ENCODE measurements at places on chromosomes 12 and 14.

DNA sequence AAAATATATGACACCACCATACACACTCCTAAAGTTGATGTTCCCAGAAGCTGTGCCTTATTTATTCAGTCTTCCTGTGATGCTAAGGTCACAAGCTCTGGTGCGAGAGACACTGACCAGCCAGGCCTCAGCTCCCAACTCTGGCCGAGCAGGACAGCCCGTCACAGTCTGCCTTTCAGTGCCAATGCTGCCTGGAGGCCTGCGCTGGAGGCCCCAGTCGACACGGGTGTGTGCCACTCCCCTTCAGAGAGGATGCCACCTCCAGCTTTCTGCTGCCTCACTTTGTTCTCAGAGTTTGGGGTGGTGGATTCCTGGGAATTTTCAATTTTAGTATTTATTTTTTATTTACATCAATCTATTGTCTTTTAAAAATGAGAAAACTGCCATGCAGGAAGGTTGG, 7.3 kb upstream of the PAPLN start:
- DNase-seq, result no peak

- DNase-seq, result no peak
Measured at GRCh38 chr14:65588426-65589140, 176.1 kb downstream of the FUT8 start.

GRCh38 chr12:30594509-30594908, 101.2 kb downstream of the IPO8 start:
- no peak for DNase-seq

GRCh38 chr14:90303473-90303872, 28.3 kb downstream of the NRDE2 start:
- no peak for DNase-seq

GRCh38 chr12:76587428-76588178, 28.0 kb upstream of the OSBPL8 start:
- no peak for DNase-seq

- no peak for DNase-seq
Measured at GRCh38 chr12:125346362-125346761, 281.1 kb downstream of the AACS start.

GRCh38 chr12:64320611-64321010, 69.9 kb downstream of the C12orf56 start:
- no peak for DNase-seq

DNA sequence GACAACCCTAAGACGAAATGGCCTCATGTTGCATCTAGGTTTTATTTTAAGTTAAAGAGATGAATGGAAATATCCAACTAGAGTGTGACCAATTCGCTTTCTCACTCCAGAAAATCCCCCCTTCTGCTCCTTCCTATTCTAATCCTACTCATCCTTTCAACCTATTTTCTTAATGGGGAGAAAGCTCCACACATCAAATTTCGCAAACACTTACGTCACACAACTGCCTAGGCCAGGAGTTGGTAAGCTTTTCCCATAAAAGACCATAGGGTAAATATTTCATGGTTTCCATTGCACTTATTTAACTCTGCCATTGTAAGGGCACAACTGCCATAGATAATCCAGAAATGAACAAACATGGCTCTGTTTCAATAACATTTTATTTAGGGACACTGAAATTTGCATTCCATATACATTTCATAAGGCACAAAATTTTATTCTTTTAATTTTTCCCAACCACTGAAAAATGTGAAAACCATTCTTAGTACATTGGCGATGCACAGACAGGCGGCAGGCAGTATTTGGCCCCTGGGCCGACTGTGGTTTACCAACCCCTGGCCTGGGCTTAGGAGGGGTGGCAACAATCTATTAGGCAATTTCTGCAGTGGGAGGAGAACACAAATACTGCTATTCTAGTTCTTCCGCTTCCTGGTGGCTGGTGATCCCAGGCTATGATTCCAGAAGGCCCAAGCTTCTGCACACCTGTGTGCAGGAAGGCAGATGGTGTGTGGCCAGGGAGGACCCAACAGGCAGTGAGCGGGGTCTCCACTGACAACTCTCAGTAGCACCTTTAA, 67.2 kb upstream of the FOXN3 start:
- DNase-seq, result no peak

GRCh38 chr12:121304306-121304705, 7.8 kb upstream of the CAMKK2 start:
- DNase-seq, result no peak

- DNase-seq, result no peak
Measured at GRCh38 chr12:116070444-116070843, 207.0 kb downstream of the MED13L start.

DNA sequence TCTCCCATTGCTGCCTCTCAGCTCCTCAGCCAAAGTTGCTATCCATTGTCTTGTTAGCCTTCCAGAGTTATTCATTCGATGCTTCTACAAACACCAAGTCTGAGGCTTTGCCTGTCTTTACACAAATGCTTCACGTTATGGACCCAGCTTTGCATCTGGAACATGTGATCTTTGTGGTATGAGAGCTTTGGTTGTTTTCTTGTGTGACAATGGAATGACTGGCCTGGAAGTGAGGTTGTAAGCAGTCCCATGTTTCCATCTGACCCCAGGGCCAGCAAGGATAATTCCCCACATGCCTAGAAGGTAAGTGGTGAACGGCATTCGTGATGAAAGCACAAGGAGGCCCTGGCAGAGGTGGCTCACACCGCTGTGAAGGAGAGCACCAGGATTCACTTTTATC, 866.7 kb upstream of the TMEM132C start:
- no peak for DNase-seq

- DNase-seq, result no peak
Measured at GRCh38 chr14:75310295-75311111, 31.9 kb downstream of the FOS start.

DNA sequence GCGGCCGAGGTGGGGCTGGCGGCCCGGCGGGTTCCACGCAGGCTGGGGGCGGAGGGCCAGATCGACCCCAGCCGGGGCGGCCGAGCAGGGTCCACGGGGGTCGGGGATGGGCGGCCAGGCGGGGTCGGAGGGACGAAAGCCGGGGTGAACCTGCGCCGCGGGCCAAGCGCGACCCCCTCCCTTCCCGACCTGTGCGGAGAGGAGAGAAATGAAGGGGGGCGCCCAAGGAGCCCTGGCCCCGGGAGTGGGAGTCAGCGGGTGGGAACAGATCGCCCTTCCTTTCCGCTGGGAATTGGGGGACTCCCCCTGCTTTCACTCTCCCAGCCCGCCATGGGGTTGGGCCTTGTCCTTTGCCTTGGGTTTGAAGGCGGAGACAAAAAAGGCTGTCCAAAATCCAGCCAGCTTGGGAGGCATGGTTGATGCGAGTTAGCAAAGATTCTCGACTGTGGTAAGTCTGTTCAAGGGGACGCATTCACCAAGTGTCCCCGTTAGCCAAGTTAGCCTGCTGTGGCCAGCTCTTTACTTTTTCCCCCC, 559 bp upstream of the CKAP4 start:
- no peak for DNase-seq

DNA sequence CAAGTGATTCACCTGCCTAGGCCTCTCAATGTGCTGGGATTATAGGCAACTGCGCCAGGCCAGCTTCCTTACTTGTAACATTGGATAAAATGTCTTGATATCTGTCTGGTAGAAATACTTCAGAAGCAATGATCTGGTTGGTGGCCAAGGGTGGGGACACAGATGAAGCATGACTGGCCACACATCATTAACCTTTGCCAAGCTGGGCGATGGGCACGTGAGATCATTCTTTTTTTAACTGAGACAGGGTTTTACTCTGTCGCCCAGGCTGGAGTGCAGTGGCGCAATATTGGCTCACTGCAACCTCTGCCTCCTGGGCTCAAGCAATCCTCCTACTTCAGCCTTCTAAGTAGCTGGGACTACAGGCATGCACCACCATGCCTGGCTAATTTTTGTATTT, 31.1 kb downstream of the PLEKHH1 start:
- DNase-seq, result no peak

DNA sequence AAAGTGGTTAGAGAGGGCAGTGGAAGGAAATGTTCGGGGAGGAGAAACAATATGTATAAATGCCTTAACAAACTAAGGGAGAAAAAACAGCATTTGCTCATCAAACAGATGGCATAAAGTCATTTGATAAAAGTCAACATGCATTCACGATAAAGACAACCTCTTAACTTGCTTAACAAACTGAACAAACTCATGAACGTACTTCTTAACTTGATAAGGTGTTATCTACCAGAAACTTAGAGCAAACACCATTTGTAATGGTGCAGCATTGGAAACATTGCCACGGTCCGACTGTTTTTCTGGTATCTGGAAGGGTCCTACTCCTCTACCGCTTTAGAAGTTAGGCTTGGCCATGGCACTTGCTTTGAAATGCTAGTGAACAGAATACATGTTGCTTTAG, 4.2 kb upstream of the RPS6KL1 start:
- DNase-seq, result no peak

GRCh38 chr12:119576118-119576810, 17.3 kb upstream of the TMEM233 start:
- DNase-seq, result no peak

DNA sequence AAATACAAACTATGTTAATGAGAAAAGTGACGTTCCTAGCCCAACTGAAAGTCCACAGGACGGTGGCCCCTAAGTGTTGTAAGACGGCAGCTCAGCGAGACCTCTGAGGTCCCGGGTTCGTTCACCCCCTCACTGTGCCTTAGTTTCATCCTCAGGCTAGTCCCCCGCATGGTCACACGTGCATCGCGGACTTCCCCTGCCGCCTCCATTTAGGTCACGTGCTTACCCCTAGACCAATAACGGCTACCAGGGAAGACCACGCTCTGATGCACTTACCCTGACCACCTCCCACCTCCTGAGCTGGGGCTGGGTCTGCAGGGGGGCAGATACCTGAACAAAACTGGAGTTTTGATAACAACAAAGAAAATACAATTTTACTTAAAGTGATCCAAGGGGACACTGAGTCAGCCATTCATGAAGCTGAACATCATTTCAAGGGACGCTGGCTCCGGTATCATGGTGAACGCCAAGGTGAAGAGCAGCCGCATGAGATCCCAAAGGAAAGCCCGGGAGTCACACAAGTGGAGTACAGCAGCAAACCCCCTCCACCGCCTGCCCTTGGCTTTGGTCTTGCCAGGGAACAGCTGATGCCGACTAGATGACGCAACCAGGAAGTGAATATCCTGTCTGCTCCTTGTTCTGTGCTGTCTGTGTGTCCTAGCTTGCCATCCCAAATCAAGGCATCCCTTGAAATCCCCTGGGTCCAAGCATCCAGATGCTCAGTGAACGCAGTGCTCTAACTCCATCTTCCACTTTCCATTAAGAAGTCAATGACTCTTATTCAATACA, 274.1 kb downstream of the PCNX1 start:
- DNase-seq, result no peak

GRCh38 chr12:120229071-120229486, 28.2 kb upstream of the RPLP0 start:
- DNase-seq, result no peak

GRCh38 chr12:93126069-93126474, 197.0 kb upstream of the EEA1 start:
- no peak for DNase-seq

DNA sequence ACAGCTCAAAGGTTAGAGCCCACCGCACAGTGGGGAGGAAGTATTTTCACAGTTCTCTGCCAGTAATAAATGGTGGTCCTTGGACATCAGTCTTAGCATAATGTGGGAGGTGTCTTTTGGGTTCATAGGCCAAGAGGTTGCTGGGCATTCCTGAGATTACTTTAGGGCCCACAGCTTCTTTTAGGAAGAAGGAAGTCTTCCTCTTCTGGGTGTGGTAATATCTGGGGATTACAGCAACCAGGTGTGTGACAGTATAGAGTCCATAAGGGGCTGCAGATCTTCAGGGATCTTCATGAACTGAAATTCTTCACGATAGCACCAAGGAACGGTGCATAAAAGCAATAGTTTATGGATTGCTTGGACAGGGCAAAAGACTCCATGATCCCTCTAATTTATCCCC, 56.2 kb upstream of the PTGR2 start:
- DNase-seq, result no peak

GRCh38 chr12:97567619-97568110, 105.1 kb downstream of the RMST start:
- DNase-seq, result no peak

- DNase-seq, result peak; percentile 28
Measured at GRCh38 chr14:69643430-69644200, 32.2 kb downstream of the SUSD6 start.

DNA sequence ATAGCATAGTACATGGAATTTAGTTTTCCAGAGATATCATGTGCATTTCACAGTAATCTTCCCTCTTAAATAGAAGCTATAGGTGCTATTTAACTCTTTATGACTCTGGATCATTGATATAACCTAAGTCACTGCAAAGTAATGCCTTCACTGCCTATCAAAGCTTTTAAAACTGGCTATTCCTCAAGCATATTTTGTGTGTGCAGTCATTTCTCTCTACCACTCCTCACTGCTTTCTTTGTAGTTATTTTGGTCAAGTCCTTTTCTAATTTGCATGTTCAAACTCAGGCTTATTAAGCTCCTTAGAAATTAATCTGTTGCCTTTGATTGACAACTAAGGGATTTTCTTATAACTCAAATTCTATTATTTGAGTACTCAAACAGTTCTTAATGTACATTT, 79.4 kb upstream of the PLEKHG7 start:
- DNase-seq, result no peak

- no peak for DNase-seq
Measured at GRCh38 chr12:94795520-94795919, 145.2 kb upstream of the TMCC3 start.

DNA sequence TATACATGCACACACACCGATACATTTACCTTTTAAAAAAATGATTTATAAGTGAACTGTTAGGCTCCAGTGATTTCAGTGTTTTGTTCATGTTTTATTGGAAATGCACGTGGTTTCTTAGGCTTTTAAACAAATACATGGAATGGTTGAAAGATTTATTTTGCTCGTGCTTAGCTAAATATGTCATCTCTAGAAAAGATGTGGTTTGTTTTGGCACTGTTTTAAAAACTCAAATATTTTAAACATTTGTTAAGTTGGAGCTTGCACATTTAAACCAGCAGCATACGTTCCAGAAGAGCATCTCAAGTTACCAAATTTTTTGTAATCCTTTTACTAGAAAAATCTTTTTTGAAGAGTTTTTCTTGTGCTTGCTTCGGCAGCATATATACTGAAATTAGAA, 44.5 kb downstream of the FOXA1 start:
- DNase-seq, result no peak

- no peak for DNase-seq
Measured at GRCh38 chr12:129819391-129819790, 84.4 kb downstream of the TMEM132D start.

- no peak for DNase-seq
Measured at GRCh38 chr12:93153321-93153720, 224.2 kb upstream of the EEA1 start.

- DNase-seq, result no peak
Measured at GRCh38 chr12:50190859-50191258, 23.7 kb upstream of the CERS5 start.

DNA sequence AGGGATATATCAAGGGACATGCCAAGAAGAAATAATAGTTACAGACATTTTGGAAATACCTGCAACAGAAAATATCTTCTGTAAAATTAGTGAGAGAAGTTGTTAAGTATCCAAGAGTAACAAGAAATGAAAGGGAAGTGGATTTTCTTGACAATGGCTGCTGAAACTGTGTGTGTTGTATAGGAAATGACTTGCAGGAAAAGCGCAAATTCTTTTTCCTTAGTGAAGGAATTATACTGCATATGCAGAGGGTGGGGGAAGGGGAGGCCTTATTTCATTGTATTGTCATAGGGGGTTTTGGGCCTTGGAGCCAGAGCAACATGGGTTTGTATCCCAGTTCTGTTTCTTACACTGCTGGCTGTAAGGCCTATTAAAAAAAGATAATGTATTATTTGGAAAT, 84.4 kb upstream of the DDHD1 start:
- DNase-seq, result no peak

- DNase-seq, result peak; percentile 10
Measured at GRCh38 chr12:120640861-120641833, 721 bp downstream of the CABP1 start.
